ENCODE measurements at places on chromosomes 16 and 17.
A peak's percentile ranks its signal among the peaks of the same experiment; 100 is the strongest.

- peak; percentile 36 for DNase-seq
Measured at GRCh38 chr16:27685807-27686206, 135.9 kb downstream of the KATNIP start.

DNA sequence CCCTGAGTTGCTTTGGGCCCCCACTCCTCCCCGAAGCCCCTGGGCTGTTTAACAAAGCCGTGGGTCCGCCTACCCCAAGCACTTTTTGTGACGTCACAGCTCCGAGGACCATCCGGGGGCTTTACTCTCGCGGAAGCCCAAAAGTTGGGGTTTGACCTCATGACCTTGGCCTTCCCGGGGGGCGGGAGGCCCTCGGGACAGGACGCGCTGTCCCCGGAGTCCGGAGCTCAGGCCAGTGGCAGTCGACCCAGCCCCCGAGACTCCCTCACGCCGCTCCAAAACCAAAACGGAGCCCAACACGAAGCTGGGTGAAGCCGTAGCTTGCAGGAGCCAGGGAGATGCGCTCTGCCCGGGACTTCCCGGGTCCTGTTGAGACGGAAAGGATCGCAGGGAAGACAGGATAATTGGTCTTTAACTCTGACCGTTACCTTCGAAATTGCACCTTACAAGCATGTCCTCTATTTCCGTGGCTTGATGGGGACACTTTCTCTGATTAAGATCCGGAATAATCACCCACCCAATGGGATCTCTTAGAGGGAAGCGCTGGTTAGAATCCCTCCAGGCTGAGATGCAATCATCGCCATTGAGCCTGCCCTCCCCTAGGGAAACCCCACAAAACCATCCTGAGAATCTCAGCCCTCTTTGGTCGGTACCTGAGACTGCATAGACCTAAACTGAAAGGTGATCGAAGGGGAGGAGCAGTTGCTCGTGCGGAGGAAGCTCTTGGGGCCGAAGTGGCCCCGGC is 4.9 kb upstream of the SOX9 start:
- no peak for DNase-seq

- no peak for DNase-seq
Measured at GRCh38 chr17:49471769-49472168, 23.3 kb upstream of the NGFR start.

DNA sequence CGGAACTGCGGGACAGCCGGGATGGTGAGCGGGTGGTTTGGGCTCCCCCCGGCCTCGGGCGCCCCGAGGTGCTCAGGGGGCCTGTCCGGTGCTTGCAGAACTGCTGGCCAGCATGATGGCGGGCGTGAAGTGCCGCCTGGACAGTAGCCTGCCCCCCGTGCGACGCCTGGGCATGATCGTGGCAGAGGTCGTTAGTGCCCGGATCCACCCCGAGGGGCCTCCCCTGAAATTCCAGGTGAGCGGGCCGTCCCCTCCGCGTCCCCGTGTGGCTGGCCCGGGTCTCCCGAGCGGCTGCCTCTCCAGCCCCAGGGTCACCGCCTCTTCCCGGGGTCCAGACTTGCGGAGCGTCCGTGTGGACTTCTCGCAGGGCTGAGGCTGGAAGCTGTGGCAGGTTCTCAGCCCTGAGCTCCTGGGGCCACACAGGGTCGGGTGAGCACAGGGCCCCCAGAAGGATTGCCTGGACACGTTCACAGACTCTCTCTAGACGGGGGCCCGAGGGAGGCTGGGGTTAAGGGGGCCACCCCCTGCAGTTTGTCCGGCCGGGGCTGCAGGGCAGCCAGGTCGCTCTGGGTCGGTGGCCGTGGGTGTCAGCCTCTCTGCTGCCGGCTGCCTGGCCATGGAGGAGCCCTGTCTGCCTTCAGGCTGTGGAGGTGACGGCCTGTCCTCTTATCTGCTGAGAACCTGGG is 7.4 kb downstream of the TELO2 start:
- no peak for DNase-seq

- DNase-seq: peak; percentile 95
Measured at GRCh38 chr17:28335959-28336871, 654 bp downstream of the TNFAIP1 start.

- no peak for DNase-seq
Measured at GRCh38 chr17:12034538-12034937, 13.9 kb downstream of the MAP2K4 start.

- DNase-seq: no peak
Measured at GRCh38 chr17:34869641-34870040, 91.6 kb downstream of the CCT6B start.

- no peak for DNase-seq
Measured at GRCh38 chr17:887551-888209, 91.9 kb downstream of the NXN start.

DNA sequence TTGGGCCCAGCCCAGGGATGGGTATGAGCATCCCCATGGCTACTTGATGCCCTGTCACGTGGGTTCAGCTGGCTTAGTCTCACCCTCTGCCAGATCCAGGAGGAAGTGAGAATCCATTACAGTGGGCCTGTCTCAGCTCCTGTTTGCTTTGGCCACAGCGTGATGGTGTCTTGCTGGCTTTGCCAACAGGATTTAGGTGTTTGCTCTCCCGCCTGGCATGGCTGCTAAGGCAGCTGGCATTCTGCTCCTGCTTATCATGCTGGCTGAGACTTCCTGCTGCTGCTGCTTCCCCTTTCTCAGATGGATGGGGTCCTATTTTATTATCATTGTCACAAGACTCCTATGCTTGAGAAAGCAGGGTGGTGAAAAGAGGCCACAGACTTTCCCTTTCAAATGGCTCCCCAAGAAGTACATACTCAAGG is 28.3 kb upstream of the HOXB13 start:
- no peak for DNase-seq

GRCh38 chr16:49969091-49970030 is 55.7 kb upstream of the CNEP1R1 start:
- no peak for DNase-seq

DNA sequence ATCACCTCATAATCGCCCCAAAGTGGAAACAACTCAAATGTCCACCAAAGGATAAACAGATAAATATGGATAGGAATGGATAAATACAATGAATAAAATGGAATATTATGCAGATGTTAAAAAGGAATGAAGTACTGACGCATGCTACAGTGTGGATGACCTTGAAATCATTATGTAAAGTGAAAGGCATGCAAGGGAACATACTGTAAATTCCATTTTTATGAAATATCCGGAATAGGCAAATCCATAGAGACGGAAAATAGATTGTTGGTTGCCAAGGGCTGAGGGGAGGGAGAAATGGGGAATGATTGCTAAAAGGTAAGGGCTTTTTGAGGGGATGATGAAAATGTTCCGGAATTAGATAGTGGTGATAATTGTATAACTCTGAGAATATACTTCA is 36.0 kb downstream of the STAT5B start:
- DNase-seq: no peak

GRCh38 chr16:86092586-86093480 is 193.9 kb downstream of the IRF8 start:
- DNase-seq: no peak

DNA sequence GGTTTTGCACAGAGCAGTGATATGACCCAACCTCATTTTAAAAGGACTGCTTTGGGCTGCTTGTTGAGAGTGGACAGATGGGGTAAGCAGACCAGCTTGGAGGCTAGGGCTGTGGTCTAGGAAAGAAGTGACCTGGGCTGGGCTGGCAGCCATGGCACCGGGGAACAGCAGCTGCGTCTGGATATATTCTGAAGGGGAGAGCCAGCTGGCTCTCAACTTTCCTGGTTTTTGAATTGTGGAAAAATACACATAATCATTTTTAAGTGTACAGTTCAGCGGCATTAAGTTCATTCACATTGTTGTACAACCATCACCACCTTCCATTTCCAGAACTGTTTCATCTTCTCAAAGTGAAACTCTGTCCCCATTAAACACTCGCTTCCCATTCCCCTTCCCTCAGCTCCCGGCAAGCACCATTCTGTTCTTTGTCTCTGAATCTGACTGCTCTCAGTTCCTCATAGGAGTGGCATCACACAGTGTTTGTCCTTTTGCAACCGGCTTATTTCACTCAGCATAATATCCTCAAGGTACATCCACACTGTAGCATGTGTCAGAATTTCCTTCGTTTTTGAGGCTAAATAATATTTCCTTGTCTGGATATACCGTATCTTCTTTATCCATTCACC is 113.2 kb downstream of the SPECC1 start:
- no peak for DNase-seq

DNA sequence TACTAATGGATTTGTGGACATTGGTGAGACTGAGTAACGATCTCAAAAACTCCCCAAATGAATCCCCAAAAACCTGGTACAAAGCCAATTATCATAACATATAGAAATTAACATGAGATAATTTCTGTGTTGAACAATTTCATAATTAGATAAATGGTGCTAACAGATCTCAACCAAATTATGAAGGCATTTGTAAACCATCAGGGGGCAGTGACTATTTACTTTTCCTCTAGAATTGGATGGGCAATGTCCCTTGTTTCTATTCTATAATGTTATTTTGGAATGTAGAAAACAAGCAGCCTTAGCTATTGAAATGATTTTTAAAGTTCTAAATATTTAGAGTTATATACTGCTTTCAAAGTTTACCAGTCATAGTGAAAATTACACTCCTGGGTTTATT is 57.8 kb downstream of the MYH10 start:
- no peak for DNase-seq

- DNase-seq: no peak
Measured at GRCh38 chr17:1986783-1987451, 38.2 kb downstream of the RTN4RL1 start.

GRCh38 chr16:17130733-17131132 is 340.0 kb downstream of the XYLT1 start:
- no peak for DNase-seq

- DNase-seq: no peak
Measured at GRCh38 chr16:2282866-2283555, 15.1 kb upstream of the RNPS1 start.

GRCh38 chr16:85057212-85057889 is 29.8 kb downstream of the KIAA0513 start:
- no peak for DNase-seq

DNA sequence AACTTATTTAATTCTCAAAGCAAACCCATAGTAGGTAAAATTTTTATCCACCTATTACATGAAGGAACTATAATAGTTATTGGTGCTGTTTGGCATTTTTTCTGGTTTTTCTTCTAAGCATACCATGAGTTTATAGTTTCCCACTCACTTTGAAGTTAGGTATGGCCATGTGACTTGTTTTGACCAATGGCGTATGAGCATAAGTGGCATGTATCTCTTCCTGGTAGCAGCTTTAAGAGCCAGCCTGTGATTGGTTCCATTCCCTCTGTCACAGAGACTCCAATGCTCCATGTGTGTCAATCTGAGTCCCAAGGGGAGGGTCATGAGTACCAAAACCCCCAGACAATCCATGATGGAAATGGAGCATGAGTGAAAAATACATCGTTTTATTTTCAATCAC is 282.9 kb upstream of the N4BP1 start:
- no peak for DNase-seq

DNA sequence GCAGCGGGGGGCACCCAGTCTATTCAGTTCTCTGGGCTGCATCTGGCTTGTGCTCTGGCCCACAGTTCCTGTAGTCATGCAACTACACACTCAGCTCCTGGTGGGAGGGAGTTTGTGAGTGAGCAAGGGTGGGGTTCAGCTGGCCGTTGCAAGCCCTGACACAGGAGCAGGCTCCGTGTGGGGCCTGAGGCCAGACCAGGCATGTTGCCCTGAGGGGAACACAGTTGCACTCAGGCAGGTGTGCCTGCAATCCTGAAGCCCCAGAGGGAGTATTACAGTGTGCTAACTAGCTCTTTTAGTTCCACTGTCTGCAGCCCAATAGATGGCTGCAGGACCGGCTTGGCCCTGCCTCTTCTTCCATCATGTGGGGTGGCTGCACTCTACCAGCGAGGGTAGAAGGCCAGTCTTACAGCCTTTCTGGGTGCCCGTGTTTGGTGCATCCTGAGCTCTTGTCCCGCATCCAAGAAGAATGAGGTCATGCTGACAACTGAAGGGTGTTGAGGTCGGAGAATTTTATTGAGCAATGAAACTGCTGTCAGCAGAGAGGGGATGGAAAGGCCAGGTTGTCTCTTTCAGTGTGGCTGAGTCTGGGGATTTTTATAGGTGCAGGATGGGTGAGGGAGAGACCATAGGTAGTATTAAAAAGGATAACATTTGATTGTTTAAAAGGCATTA is 49.9 kb upstream of the ELAC2 start:
- DNase-seq: no peak

Measured in EL (cell line).